ENCODE measurements at places on chromosomes 6 and 20.

- DNase-seq, result no peak
These were observed 514.3 kb upstream of the JARID2 start for GRCh38 chr6:14731611-14732010.

DNA sequence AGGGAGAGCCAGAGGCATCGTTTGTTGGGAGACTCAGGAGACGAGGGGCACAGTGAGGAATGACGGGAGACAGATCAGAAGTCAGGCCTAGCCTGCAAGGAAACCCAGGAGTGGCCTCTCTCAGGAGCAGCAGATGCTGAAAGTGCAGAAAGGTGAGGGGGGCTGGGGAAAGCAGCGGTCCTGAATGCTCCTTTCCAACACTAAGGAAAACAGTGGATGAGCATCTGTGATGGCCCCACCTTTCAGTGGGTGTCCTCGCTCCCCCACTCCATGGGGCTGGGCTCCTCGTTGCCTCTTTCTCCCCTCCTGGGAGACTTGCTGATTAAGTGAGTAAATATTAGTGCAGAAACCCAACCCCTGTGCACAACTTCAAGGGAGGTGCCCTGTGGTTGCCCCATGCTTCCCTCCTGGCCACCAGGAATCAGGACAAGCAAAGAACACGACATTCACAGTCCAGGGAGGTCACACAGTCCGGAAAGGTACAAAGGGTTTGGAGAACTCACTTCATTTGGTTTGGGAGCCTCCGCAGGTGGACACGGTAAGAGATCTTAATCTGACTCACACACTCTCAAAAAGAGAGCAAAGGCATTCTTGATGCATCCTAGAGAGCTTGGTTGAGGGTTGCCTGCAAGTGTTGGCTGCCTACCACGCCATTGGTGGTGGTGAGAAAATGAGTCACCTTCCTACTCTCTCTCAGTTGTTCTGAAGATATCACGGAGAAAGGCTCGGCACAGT lies 9.7 kb upstream of the BPIFB1 start:
- DNase-seq, result no peak

GRCh38 chr20:24746351-24746685 lies 202.8 kb upstream of the CST7 start:
- no peak for DNase-seq

DNA sequence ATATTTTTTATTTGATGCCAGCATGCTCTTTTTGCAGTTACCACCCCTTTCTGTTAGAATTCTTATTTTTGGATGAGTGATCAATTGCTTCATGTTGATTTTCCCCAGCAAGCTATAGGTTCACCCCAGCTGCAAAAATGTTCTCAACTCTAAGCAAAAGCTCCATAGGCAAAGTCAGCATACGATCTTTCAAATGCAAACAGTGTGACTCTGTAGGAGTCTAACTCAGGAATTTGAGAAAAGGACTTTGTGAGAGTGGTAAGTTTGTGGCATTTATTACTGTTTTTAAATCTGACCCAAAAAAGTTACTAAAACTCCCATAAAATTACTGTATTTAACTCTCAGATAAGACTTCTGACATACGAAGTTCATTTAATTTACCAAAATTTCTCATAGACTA lies 134.9 kb upstream of the HSF2 start:
- DNase-seq, result no peak

DNA sequence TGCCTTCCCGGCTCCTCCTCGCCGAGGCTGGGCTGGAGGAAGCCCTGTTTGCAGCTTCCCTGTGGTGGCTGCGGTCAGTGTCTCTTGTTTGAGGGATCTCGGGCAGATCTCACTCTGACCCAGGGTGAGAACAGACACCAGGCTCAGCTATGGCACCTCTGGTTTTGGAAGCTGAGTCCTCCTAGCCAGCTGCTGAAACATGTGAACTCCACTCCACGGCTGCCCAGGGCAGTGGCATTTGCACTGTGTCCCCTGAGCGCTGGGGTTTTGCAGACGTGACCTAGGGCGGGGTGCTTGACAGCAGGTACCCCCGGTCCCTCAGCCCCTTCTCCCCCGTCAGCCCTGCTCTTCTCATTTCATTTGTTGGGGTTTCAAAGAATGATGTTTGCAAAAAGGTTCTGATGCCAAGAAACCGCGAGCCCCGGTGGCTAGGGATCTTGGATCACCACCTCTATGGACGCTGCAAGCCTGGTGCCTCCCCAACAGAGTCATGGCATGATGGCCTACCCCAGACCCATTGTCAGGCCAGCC lies 55.0 kb upstream of the DACT2 start:
- DNase-seq, result no peak

- peak; percentile 79 for DNase-seq
These were observed 485.9 kb upstream of the JAG1 start for GRCh38 chr20:11159728-11160127.

DNA sequence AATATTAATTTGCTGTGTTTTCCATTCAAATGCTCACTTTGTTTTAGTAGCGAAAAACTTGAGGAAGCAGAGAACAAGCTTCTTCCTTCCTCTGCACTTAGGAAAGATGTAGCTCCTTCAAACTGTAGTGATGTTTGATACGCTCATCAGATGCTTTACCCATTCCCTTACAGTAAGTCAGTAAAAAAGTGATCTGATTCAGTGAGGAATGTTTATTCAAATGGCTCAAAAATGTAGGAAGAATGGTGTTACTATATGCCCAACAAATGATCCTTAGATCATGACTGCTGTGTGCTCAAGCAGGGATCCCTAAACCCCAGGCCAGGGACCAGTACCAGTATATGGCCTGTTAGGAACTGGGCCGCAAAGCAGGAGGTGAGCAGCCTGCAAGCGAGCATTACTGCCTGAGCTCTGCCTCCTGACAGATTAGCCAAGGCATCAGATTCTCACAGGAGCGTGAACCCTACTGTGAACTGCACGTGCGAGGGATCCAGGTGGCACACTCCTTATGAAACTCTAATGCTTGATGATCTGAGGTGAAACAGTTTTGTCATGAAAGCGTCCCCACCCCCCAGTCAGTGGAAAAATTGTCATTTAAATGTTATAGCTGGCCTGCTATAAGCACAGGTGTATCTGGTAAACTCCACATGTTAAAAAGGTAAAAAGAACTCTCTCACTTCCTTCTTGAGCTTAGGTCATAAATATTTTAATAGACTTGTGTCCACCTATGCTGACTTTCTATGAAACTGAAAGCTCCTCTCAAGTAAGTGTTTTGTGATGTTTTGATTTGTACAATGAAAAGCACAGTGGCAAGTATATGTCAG lies 187.2 kb downstream of the FOXC1 start:
- DNase-seq, result no peak

- DNase-seq, result peak; percentile 3
These were observed 212.3 kb upstream of the TBX18 start for GRCh38 chr6:84976526-84977362.

- DNase-seq, result no peak
These were observed 186.7 kb upstream of the ARID1B start for GRCh38 chr6:156590482-156590881.

DNA sequence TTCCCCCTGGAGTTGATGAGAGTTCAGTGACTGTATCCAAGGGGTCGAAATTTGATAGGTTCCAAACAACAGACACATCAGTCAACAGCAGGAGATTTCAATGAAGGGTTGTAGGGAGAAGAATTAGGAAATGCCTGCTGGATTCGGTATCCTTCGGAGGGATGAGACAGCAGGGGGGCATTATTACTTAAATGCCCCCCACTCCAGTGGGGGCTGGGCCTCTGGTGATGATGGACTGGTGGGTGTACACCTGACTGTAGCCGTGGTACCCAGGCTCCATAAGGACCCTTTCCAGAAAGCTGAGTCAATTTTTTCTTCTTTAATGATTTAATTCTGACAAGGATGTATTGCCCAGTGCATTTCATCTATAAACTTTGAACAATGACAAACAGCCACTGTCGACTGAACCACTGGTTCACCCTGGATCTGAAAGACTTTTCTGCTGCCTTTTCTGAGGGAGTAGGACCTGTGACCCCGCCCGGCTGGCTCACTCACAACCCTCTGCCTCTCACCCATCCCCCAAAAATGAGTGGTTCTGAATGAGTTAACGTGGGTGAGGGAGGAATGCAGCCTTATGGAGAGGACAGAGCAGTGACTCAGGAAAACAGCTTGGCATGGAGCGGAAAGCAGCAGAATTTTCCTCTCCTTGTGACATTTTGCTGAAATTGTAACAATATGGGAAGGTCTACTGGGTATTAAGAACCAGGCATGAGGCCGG lies 41.0 kb downstream of the ZMYND8 start:
- peak; percentile 85 for DNase-seq
